CD4-positive, alpha-beta T cell treated with Interleukin-17A for 1 hour (primary cell): ENCODE measurements at places on chromosomes 13 and 19.
A peak's percentile ranks its signal among the peaks of the same experiment; 100 is the strongest.

GRCh38 chr13:99866781-99867180 lies 104.8 kb downstream of the ZIC5 start:
- DNase-seq = no peak

- no peak for DNase-seq
Measured at GRCh38 chr13:41568972-41569351, 111.6 kb downstream of the RGCC start.

- no peak for DNase-seq
Measured at GRCh38 chr19:40954573-40954972, 36.5 kb upstream of the CYP2B6 start.

- DNase-seq = no peak
Measured at GRCh38 chr13:100875392-100876043, 200.9 kb upstream of the TMTC4 start.

DNA sequence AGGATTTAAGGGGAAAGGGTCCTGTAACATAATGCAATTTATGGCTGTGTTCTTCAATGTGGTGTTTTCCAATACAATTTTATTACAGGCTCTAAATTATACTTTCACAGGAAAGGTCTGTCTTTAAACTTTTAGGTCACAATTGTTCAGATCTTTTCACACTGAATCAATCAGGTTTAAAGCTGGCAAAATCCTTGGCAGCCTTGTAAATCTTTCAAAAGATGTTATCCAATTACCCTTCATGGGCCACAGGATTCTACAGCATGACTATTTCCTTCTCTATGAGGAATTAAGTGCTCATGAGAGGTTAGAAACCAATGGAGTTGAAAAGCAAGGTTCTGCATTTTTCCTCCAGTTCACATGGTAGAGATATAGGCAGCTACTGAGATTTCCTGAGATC lies 211.5 kb upstream of the MIR17HG start:
- no peak for DNase-seq

GRCh38 chr13:53631511-53631910 lies 602.9 kb downstream of the OLFM4 start:
- no peak for DNase-seq

GRCh38 chr13:79566118-79566517 lies 85.2 kb downstream of the NDFIP2 start:
- no peak for DNase-seq

- no peak for DNase-seq
Measured at GRCh38 chr13:50107205-50107604, 92.0 kb downstream of the KCNRG start.

DNA sequence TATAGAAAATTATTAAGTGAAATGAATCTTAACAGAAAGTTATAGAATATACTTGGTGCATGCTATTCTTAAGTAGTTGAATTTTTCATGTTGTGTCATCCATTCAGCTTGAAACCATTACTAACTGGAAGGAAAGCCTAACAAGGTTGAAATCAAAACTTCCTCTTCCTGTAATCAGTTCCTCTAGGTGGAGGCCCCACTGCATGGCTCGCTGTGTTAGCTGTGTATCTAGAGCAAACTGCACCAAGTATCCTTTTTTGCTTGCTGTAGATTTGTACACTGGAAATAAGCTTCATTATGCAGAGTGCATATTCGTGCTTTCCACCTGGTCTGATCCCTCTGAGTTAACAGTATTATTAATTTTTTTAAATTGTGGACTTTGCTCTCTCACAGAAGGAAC lies 1146.1 kb downstream of the EFNB2 start:
- DNase-seq = no peak

DNA sequence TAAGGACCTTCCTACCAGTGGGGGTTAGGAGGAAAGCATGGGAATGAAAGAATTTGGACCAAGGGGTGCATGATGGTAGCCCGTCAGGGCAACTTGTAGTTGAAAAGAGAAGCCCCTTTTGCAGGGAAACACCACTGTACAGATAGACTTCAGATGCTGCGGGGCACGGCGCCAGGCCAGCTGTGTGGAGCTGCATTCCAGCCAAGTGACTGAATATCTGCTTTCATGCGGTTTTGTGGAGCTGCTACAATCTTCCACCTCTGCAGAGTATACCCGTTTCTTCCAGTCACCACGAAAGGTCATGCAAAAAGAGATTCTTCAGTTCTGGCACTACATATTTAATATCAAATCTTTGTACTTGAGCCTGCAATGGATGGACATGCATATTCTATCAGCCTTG lies 104.7 kb downstream of the RGCC start:
- DNase-seq = no peak

- no peak for DNase-seq
Measured at GRCh38 chr19:42247640-42248199, 5.3 kb upstream of the GSK3A start.

DNA sequence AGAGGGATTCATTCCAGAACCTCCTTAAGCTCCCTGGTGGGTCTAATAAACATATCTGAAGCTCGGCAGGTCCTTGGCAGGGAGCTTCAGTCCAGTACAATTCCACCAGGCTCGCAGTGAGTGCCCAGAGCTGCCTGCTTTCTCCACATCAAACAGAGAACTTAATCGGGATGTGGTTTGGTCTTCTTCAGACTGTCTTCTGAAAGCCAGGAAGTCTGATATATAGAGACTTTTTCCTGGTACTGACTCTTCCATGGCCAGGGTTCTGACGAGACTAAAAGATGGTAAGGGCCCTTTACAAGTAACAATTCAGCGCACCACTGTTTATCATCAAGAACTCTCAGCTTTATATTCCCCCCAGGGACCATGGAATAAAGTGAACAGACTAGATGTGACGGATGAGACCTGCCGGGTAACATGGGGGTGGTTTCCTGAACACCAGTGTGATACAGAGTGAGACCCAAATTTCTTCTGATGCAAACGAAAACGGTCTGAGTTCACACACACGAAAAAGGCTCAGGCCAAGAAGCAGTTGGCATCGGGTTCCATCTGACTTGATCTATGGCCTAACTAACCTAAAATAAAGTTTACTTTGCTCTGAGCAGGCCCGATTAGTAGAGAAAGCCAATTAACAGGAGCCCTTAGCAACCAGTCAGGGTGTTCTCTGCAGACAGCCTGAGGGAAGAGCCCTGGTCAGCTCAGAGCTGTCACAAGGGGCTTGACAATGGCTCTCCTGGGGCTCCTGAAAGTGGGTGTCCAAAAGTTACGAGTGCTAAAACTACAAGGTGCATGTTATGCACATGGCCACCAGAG lies 29.0 kb downstream of the RANBP3 start:
- peak; percentile 27 for DNase-seq

DNA sequence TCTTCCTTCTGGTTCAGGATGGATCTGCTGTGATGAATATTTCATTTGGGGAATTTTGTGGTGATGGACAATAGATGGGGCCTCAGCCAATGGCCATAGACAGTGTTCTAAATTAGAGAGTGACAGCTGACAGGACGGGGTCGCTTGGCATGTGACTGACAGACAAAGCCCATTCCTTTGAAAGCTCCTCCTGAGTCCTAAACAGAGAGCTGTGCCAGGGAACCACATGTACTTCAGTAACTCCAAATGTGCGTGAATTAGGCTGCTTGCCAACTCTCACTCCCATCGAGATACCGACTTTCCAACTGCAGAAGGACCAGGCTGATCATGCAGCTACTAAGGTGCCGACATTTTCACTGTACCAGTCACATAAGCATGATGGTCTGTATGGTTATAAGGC lies 187.7 kb downstream of the SHISA2 start:
- no peak for DNase-seq
